Erythroblast (primary cell): ENCODE measurements at places on chromosomes 5 and 9.

DNA sequence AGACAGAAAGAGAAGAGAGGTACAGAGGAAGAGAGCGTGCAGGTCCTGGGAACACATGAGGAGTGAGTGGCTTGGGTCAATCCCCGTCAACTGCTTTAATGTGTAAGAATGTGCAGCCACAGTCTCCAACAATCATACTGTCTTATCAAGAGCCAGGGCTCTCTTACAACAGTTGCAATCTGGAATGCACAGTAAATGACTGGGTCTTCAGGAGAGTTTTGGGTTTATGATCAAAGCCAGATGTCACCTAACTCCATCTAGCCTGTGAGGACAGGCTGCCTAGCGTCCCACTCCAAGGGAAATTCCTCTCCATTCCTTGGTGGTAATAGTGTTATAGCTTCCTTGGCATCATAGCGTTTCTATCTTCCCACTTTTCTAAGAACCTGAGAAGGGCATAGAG is 75.0 kb upstream of the TRIO start:
- no peak for DNase-seq

GRCh38 chr9:8052991-8053390 is 253.4 kb upstream of the DMAC1 start:
- no peak for DNase-seq

DNA sequence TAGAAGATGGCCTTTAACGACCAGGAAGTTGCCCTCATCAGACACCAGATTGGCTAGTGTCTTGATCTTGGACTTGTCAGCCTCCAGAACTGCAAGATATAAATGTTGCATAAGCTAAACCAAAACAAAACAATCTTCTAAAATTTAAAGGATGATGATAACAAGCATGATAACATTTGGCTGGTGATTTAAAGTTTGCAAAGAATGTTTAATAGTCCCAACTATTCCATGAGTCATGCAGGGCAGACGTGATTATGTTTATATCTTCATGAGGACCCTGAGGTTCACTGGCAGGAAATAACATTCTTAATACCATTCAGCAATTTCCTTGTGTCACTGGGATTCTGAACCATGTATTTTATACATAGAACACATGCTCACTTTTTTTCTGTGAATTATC is 319.8 kb downstream of the HCN1 start:
- no peak for DNase-seq

GRCh38 chr5:97476852-97477534 is 293.9 kb upstream of the RIOK2 start:
- DNase-seq, result no peak

- no peak for DNase-seq
These were observed 47.0 kb downstream of the CXXC5 start for GRCh38 chr5:139695178-139695573.

DNA sequence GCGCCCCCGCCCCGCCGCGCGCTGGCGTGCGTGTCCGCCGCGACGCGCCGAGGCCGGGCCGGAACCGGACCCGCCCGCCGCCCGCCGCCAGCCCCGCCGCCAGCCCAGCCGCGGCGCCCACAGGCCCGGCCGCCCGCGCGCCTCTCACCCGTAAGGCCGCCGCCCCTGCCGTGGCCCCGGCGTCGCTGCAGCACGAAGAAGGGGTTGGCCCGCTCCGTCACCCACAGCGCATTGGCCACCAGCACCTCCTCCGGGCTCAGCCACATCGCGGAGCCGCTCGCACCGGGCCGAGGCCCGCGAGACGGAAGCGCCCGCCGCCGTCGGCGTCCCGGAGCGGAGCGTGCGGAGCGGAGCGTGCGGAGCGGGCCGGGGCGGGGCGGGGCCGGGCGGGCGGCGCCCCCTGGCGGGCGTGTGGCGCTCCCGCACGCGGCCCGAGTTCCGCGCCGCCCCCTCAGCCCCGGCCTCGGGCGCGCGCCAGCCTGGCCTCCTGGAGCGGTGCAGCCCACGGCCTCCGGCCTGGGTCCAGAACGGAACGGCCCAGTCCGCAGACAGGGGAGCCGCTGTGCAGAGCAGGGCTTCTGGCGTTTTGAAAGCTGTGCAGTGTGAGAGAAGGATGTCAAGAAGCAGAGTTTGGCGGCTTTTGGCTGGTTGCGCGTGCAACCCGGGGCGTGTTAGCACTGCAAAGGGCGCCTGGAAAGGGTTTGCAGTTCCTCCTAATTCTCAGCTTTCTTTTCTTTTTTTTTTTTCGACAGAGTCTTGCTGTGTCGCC is at the start of gene TBC1D9B:
Gene TBC1D9B, minus strand, starts transcription at position 342 of the 769 bp plus-strand sequence. Its CDS starts 76 bp downstream, at position 266.
- peak; percentile 82 for DNase-seq

DNA sequence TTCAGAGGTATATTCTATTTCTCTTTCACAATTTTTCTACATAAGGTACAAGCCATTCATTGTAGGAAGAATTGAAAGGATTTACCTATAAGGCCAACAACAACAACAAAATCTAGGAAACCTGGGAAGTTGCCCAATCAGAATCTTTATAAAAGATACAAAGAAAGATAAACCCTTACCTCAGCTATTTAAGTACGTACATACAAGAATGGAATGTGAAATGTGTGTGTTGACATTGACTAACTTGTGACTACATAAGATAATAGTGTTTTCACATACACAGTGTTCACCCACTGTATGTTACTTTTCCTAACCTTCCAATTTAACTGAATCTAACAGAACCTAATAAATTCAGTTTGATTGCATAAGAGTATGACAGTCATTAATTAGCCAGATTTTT is 154.1 kb downstream of the ADAMTS6 start:
- no peak for DNase-seq

DNA sequence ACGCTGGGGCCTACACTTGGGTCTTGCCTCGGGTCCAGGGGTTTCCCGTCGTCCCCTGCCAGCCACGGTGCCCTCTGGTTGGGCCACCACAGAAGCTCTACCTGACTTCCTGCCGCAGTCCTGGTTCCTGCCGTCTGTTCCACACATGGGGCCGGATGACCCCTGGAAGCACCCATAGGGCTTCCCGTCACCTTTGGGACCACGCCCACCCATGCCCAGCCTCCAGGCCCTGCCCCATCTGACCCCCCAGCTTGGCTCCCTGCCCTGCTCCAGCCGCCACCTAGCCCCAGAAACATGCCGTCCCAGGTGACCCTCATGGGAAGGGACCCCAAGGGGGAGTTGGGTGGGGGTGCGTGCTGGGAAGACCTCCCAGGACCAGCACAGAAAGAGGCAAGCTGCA is 13.7 kb downstream of the MRPL36 start:
- DNase-seq, result no peak

DNA sequence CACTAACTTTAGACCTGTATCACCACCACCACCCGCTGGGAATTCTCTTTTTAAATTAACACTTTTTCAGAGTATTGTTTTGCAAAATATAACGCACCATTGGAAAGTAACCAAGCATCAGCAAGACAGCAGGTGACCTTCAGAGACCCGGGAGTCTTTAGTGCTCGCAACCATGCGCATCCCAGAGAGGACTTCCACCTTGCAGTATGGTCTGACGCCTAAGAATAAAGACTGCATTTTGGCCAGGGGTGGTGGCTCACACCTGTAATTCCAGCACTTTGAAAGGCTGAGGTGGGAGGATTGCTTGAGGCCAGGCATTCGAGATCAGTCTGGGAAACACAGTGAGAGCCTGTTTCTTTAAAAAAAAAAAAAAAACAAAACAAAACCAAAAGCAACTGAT is 113.8 kb downstream of the MED27 start:
- DNase-seq, result no peak

DNA sequence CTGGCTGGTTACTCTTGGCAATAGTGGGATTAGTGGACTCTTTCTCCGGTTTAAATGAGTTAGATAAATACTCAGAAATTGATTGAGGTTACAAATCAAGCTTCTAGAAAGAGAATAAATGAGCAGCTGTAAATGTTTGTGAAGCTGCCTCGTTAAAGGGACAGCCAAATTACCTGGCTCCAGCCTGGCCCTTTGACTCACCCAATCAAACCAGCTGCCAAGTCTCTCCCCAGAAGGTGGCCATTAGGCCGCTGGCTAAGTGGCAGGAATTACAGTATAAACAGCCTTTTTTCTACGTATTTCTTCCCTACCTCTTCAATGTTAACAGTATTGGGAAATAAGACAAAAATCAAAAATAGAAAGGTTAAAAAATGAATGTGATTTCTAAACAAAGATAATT is 46.0 kb upstream of the SRFBP1 start:
- DNase-seq, result no peak

GRCh38 chr5:102611312-102611711 is 112.5 kb upstream of the SLCO6A1 start:
- DNase-seq, result no peak
